ENCODE measurements at places on chromosomes 2 and 18.

DNA sequence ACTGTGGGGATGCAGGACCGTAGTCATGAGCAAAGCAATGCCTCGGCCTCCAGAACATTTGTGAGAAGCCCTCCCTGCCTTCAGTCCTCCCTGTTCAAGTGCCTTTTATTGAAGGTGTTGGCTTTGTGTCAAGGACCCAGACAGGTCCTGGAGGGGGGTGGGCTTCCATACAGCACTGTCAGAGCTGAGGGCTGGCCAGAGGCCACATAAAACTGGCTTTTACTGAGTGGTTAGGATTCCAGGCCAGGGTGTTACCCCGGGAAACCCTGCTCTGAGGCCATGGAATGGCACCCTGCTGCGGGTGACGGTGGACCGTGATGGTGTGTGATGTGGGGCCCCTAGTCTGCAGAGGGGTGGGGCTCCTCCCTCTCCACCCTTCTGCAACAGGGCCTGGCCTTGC lies 41.6 kb downstream of the TOGARAM2 start:
- DNase-seq: no peak

DNA sequence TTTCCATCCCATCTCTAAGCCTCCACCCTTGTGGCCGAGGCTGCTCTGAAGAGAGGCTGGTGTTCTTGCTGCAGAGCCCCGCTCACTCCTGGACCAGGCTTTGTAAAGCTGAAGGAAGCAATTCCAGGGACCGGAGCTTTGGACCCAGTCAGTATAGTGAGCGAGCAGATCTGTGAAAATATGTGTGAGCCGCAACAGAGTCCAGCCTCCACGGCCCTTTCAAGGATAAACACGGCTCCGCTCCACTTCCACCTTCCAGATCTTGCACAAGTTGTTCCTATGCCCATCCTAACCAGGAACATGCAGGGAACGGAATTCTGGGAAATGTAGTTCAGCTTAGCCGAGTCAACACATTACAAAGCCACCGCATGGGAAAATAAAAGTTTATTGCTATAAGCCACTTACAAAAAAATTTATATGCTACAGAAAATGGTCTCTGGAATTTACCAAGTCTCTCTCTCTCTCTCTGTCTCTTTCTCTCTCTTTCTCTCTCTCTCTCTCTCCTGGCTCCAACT lies 151.7 kb upstream of the ZNF521 start:
- no peak for DNase-seq

- no peak for DNase-seq
Measured at GRCh38 chr18:62881509-62882016, 166.2 kb downstream of the PHLPP1 start.

DNA sequence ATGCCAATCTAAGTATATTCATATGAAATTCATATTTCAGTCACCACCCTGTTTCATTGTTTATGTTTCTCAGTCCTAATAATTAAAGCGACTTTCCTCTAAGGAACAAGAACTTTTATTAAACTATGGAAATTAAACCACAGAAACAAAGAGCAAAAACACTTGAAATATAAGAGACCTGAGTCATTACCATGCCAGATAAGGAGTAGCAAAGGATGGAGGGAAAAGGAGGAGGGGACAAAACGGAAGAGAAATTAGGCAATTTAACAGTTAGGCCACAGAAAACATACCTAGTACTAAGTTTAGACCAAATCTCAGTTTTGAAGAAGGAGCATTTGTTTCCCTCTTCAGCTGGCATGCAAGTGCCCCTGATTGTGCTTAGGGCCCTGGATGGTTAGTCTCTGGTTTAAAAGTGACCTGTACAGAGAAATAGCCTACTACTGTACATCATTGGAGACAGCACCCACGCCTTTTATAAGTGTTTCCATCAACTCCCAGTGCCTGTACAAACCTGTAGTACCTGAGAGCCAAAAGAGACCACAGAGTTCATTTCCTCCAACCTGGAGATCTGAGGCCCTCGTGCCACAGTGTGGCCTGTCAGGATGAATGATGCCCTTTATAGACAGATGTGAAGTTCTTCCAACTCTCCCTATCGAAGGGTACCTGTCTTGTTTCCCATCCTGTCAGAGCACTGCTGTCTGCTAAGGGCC lies 74.5 kb downstream of the SPATS2L start:
- no peak for DNase-seq

GRCh38 chr2:70510313-70510712 lies 43.3 kb downstream of the TGFA start:
- DNase-seq: no peak

DNA sequence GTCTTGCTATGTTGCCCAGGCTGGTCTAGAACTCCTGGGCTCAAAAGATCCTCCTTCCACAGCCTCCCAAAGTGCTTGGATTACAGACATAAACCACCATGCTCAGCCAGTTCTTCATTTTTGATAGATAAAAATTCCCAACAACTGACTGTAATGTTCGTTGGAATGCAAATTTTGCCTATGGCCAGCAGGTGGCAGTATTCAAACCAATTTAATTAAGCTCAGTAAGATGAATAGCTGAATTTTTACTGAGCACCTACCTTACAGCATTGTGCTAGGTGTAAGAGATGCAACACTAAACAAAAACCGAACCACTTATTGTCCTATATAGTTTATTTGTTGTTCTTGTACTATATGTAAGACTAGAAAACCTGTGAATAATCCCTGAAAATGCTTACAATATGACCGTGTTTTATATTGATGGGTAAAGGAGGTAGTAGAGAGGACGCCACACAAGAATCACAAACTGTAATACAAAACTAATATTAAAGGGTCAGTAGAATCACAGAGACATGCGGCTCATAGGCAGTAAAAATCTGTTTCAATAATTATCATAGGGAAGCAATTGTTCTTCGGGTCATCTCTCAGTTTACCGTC lies 8.2 kb upstream of the TMEM182 start:
- no peak for DNase-seq

DNA sequence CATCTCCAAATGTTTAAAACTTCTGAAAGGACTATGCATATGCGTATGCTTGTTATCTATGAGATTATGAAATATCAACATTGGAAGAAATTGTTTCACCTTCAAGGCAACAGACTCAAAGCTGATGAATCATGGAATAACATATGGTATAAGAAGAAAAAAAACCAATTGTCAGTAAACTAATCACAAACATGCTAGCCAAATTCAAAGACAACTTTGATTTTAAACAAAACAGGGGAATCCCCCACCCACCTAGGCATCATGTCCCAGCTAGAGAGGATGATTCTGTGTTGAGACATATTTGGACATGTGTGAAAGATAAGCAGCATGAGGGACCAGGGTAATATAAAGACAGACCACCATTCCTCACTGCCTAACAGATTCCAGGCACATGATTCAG lies 147.7 kb downstream of the WDPCP start:
- no peak for DNase-seq

DNA sequence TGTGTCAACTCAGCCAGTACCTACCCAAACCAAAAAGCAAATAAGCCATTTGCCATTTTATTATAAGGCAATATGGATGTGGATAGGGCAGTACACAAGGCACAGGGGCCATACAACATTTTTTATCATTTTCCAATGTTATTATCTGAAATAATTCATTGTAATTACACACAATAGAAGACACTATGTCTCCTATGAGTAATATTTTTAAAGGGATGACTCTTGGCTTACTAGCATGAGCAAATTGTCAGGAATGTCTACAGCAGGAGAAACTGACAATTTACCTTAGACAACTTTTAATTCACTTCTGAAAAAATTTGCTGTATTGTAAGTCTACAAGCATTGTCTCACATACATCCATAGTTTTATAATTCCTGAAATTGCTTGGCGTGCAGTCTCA lies 1193.9 kb upstream of the CELF4 start:
- DNase-seq: no peak

- no peak for DNase-seq
Measured at GRCh38 chr2:223594831-223595230, 7.3 kb downstream of the SCG2 start.

DNA sequence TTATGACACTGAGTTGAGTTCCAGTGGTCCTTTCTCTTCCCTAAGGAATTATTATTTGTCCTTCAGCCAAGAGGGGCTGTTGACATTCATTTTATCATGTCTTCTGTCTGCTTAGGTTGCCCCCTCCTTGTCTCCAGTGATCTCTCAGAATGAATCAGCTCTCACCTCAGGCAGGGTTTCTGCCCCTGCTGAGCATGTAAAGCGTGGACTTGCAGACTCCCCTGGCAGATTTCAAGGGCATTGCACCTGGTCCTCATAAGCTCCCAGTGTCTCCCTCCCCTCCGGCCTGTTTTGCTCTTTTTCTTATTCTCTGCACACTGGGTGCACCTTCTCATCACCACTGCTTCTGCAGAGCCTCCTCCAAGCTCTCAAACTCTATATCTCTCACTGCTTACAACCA lies 188.4 kb downstream of the KCNS3 start:
- no peak for DNase-seq

DNA sequence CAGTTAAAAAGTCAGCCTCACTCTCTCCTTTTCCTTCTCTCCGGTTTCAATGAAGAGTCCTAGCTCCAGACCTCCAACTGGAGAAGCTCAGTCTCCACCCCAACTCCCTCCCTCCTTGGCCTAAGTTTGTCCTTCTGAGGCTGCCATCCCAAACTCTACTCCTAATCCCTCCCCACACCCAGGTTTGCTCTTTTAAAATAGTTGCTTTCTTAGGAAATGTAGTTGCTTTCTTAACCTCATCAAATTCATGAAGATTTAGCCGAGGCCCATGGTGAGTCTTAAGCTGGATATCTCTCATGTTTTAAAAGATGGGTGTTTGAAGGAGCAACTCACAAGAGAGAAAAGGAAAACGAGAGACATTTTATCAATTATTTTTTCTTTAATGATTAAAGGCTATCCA lies 937 bp upstream of the LANCL1 start:
- DNase-seq: no peak

DNA sequence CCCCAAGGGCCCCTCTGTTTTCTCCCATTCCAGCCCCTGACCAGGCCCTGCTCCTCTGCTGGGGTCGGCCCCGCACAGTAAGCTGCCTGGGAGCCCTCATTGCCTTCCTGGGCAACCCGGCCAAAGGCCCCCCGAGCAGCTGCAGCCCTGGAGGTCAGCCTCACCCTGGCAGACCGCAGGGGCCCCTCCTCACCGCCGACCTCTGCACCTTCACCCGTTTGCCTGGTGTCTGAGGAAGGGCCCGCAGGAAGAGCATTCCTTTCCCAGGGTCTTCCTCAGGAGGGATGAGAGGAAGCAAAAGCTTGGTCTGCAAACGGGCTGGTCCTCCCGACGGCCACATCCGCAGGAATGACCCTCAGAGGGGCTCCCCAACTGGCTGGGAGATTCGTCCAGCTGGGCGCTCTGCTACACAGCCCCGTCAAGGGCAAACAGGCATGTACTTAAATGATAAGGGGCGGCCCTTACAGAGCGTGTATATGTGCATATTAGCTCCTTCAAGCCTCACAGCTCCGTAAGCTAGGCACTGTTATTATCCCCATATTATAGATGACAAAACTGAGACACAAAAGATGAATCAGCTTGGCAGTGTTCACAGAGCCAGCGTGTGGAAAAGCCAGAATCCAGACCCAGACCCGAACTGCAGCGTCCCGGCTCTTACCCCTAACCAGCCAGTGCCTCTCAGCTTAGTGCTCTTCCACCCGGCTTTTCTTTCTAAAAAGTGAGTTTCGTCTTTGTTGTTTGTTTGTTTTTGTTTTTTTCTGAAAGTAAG lies 52.8 kb downstream of the SLC4A1AP start:
- DNase-seq: no peak

- no peak for DNase-seq
Measured at GRCh38 chr2:171675810-171676345, 11.4 kb upstream of the DYNC1I2 start.

DNA sequence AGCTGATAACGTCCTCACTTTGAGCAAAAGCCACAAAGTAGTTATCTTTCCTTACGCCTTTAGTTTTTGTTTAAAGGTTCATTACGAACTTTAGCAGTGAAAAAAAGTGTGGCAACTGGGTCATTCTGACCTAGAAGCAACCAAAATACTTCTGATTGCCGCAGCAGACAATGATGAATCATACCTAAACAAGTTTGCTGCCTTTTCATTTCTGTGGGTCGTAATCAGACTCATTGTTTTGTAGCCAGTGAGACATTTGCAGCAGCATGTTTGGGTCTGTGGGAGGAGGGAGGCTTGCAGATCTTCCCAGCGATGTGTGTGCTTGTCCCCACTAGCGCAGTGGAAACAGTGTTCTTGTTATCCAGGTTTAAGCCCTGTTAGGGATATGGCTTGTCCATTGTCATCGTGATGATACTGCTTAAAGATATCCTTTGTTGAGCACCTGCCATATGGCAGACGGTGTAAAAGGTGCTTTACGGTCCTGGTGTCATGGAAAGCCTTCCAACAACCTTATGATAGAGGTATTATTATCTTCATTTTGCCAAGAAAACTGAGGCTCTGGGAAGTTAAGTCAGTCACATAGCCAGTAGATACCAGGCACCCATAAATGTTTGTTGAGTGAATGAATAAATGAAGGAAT lies 1.3 kb upstream of the GREB1 start:
- no peak for DNase-seq

DNA sequence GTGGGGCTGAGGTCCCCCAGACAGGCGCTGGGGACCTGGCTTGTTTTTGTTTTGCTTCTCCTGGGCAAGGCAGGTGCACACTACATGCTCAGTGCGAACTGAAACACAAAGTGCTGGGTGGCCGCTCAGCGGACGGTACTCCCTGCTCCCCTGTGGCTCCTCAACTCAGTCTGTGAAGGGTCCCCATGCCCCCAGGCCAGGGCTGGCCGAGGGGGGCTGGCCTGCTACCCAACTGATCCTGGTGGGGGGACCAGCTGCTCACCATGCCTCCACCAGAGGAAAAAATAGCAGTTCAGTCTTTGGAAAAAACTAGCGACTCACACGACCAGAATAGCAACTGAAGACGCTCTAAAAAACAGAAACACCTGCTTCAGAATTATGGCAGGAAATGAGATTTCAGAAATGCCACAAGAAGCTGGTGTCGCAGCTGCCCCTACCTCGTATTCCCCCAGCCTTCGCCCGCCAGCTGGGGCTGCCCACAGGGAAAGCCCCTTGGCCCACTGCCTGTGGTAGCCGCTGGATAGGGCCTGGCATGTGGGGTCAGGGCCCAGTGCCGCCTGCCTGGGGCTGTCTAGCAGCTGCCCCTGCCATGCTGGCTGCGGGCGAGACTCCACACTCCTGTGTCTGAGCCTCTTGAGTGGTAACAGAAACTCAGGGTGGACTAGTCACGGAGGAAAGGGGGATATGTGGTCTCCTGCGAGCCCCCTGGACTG lies 43.7 kb downstream of the MEX3C start:
- peak; percentile 25 for DNase-seq

GRCh38 chr2:188291142-188291616 lies 495 bp upstream of the GULP1 start:
- DNase-seq: no peak

DNA sequence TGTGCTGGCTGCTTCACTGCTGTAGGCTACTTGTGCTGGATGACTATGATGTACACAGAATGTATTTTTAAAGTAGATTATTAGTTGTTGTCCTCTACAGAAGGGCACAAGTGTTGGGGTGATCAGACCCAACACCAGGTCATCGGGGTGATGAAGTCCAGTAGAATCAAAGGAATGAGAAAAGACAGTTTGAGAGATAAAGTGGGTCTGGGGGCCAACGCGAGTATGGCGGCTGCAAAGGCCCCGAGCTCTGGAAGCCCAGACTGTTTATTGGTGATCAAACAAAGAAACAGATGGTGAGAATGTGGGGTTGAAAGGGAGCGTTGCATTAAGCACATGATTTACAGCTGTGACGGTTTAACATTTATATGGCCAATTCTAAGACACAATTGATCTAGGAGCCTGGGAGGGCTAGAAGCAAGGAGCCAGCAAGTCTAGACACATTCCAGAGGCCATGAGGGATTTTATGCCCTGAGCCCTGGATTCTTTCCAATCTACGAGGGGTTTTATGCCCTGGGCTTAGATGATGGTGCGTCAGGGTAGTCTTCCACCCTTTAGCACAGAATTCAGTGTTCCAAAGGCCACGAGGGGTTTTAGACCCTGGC lies 153.5 kb downstream of the AGPS start:
- no peak for DNase-seq

- no peak for DNase-seq
Measured at GRCh38 chr2:202307690-202308089, 42.1 kb downstream of the NOP58 start.
